ENCODE measurements at places on chromosomes 4 and X.

- DNase-seq, result no peak
These were observed 89.0 kb downstream of the PHEX start for GRCh38 chrX:22121161-22121560.

DNA sequence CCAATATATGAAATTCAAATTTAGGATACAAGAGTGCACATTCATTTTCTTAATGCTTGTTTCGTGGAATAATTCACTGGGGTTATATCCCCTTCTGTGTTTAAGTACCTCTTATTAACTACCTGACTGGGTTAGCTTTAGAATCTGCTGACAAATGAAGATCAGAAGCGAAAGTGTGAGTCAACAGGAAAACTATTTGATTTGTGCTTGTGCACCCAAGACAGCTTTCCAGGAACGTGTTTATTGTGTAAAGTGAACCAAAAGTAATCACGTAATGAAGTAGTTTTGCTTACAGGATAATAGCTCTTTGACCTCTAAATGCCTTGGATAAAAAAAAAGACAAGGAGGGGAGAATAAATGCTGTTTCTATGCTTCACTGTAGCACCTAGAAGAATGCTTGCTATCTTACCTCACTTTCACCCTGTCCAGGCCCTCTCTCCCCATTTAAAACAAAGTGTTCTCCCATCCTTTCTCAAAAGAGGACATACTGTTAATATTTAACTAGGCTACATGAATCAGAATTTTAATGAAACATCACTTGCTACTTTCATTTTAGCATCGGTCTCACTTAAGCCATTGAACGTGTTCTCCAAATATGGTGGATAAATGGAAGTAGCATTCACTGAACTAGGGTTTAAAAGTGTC is 141.9 kb downstream of the THOC2 start:
- DNase-seq, result no peak

- no peak for DNase-seq
These were observed 15.6 kb downstream of the MED14 start for GRCh38 chrX:40719731-40720130.

DNA sequence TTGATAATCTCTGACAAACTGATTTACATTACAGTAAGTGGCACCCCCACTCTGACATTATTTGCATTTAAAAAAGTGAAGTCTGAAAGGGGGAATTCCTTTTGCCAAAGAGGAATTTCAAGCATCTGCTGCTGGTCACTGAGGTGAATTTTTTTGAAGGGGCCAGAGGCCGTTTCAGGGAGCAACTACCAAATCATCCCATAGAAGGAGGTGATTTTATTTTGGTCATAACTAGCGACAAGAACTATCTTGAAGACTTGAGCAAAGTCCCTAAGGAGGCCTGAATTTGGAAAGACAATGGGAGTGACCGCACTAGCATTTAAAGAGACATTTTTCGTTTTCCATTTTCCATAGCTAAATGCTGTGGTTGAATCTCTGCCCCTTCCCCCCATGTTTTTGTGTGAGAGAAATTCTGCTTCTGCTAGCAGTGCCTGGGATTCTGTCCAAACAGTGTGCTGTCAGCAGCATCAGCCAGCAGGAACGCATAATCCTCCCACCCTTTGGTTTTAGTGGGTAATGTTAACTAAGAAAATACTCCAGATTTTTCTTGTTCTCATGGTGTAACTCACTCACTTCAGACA is 110.1 kb upstream of the MED14 start:
- no peak for DNase-seq

DNA sequence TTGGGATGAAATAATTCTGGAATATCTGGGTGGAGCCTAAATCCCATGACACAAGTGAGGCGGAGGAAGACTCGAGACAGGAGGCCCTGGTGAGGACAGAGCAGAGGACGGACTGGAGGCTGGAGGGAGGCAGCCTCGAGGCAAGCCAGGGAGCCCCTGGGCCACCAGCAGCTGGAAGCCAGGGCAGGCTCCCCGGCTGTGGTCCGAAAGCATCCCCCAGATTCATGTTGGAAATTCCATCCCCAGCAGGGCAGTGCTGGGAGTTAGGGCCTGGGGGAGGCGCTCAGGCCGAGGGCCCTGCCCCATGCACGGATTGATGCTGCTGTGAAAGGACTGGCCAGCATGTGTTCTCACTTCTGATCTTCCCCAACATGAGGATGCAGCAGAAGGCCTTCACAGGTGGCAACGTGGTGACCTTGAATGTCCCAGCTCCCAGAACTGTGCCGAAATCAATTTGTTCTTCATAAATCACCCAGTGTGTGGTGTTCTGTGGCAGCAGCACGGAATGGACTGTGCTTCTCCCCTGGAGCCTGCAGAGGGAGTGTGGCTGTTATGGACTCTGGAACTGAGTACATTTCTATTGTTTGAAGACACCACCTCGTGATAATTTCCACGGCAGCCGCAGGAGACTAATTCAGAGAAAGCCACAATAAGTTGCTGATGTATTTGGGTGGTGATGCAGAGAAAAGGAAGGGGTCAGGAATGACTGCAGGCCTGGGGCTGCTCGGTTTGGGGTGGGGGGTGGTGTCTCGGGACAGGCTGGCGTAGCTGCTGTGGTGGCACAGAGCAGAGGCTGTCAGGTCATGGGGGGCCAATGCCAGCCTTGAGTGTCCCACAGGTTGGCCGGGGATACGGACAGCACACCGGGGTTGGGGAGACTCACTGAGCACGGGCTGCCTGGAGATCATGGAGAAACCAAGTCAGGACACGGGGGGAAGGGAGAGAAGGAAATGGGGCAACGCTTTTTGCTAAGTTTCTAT is 56.9 kb downstream of the PCGF3 start:
- peak; percentile 59 for DNase-seq

GRCh38 chr4:80186676-80187075 is 10.6 kb upstream of the PRDM8 start:
- no peak for DNase-seq

- no peak for DNase-seq
These were observed 45.8 kb upstream of the MSANTD1 start for GRCh38 chr4:3202836-3203820.

- DNase-seq, result no peak
These were observed 238.7 kb downstream of the DHRSX start for GRCh38 chrX:2261831-2262667.

DNA sequence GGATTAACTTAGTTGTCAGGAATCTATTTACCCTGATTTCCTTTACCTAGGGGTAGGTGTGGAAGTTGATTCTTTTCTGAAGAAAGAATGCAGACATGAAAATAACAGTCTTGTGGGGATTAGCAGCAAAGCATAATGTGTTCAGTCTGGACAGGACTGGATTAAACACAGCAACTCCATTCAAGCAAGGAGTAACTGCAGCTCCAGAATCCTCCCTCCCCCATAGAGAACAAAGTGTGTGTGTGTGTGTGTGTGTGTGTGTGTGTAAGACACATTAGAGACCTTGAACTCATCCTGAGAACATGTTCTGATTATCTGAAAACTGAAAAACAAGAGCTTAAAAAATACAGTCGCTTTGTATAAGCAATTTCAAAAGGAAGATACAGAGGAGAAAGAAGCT is 9.3 kb downstream of the C4orf54 start:
- no peak for DNase-seq

- DNase-seq, result no peak
These were observed 22.8 kb downstream of the GPAT3 start for GRCh38 chr4:83558680-83559079.

DNA sequence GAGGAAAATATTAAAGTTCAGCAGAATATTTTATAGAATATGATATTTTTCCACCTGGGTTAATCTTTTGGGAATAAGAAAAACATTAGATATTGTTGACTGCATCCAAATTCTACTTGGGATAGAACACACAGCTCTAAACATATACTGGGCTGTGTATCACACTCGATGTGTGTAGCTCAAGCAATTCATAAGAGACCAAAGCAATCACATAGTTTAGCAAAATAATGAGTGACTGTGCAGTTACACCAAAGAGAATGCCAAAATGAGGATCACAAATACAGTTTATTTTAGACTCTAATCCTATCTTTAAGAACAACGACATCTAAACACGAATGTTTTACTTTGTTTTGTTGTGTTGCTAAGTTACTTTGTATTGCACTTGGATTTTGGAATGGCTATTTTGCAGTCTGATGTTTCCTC is 101.2 kb downstream of the CBR4 start:
- DNase-seq, result no peak

DNA sequence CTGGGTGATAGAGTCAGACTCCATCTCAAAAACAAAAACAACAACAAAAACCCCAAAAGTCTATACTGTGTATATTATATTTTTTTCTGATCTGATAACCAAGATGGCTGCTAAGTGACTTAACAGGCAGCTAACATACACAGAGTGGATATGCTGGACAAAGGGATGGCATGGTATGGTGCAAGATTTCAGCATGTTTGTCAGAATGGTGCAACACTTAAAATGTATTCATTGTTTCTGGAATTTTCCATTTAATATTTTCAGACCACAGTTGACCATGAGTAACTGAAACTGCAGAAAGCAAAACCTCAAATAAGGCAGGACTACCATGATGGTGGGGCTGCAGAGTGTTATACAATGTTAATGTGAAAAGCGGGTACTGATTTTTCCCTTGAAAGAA is 6.1 kb upstream of the BOD1L1 start:
- DNase-seq, result no peak

DNA sequence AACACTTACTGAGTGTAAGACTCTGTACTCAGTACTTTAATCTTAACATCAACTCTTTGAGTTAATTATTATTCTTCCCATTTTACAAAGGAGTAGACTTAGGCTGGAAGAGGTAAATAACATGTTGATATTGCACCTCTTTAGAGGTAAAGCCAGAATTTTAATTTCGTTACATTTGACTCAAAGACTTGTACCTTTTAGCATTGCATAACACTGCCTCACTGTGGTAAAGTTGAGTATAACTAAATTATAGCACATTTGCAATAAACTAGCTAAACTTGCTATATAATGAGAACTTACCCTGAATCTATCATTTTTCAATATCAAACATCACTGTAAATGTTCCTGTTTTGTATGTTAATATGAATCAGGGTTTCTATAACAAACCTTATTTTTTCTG is 218.5 kb downstream of the PRR32 start:
- peak; percentile 9 for DNase-seq

- no peak for DNase-seq
These were observed 17.6 kb downstream of the UNC5C start for GRCh38 chr4:95531141-95531540.

DNA sequence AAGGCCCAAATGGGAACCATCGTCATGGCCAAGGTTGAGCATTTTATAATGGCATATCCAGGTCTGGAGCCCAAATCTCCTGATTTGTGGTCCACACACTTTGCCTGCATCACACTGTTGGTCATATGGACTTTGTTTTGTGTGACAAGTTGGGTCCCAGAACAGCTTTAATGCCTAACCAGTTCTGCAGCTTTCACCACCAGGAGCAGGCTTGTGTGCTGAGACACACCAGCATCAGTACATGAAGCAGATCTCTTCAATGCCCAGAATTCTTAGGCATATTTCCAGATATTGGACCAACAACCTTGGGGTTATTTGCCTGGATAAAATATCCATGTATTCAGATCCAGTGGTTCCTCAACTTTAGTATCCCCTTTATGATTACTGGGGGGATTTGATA is 371.3 kb downstream of the FBXW7 start:
- peak; percentile 46 for DNase-seq

DNA sequence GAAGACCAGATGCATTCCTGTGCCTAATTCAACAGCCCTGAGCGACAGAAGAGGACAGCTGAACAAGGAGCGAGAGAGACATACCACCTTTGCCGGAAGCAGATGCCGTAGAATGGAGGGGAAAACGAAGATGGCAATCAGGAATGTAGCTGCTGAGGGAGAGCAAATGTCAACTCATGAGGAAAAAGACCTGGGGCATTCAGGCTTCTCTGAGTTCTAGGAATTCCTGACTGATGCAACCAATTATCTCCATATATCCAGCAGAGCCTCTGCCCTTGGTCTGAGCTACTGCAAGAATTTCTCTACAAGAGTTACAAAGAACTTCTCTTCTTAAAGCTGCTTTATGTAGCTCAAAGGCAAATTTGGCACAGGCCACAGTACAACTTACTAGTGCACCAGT is 40.5 kb upstream of the INPP4B start:
- no peak for DNase-seq

- DNase-seq, result peak; percentile 1
These were observed 25.1 kb downstream of the UGT2B4 start for GRCh38 chr4:69470561-69470960.

GRCh38 chrX:133610056-133610455 is 194.8 kb upstream of the GPC4 start:
- DNase-seq, result peak; percentile 16

- DNase-seq, result peak; percentile 26
These were observed 606.2 kb downstream of the KLHL13 start for GRCh38 chrX:117510453-117510852.

DNA sequence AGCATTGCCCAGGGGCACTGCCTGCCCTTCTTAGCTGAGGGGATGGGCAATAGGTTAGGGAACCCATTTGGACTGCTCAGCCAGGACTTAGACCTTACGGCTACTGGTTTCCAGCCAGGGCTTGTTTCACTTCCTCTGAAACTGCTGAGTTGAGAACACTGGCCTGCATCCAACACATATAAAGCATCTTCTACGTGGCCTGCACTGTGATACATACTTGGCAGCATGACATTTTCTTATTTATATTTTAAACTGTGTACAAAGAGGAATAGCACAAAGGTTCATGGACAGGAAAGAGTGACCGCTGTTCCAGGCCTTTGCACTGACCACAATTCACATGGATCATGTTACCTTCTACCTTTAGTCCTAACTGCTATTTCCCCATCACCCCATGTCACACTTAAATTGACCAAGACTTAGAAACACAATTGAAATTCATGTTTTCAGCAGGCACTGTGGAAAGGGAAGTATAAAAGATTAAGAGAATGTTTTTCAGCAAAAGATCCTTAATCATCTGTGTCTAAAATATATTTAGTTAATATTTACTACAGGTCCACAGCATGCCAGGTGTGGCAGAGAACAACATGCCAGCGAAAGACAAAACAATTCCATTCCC is 43.7 kb downstream of the NLGN4X start:
- peak; percentile 18 for DNase-seq

DNA sequence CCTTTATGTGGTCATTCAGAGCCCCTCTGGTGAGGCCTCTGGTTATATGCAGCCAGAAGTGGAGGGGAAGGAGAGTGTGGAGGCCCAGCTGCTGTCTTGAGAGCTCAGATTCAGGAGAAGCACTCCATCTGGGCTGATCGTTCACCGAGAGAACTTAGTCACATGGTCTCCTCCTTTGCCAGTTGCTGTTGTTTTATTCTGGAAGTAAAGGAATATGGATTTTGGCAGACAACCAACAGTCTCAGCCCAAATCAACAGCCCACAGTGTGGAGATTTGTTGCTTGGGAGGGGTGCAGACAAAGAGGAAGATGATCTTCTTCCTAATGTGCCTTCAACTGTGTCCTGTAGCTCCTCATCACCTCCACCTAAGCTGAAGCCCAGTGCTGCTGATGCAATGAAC is 355.4 kb downstream of the ANK2 start:
- no peak for DNase-seq

- DNase-seq, result no peak
These were observed 6.3 kb downstream of the GSTCD start for GRCh38 chr4:105714932-105715331.

DNA sequence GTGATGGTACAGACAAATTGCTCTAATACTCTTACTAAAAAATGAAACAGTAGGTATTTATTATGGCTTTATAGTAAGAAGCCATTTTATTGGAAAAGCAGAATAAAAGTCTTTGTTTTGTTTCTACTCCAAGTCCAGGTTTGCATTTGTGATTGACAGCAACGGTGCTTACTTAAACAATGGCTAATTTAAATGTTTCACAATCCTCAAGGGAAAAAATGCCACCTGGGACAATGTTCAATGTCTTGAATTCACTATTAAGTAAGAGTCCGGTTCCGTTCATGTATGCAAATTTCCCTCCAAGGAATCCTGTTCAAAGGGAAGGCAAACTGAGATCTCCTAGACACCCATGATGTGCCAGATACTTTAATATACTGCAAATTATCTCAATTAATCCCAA is 123.6 kb downstream of the RBM47 start:
- peak; percentile 25 for DNase-seq
